ENCODE measurements at places on chromosomes 1 and 21.

DNA sequence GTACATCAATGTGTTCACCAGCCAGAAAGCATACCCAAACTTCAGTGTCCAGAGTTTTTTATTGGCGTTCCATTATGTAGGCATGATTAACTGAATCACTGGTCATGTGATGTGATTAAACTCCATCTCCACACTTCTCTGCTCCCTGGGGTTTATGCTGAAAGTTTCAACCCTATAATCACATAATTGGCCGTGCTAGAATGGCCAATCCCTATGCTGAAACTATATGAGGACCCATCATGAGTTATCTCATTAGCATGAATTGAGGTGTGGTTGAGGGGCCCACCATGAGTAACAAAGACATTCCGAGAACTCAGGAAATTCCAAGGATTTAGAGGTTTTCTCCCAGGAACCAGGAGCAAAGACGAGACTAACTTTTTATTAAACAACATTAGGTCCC lies 31.8 kb upstream of the FBXO28 start:
- no peak for DNase-seq

DNA sequence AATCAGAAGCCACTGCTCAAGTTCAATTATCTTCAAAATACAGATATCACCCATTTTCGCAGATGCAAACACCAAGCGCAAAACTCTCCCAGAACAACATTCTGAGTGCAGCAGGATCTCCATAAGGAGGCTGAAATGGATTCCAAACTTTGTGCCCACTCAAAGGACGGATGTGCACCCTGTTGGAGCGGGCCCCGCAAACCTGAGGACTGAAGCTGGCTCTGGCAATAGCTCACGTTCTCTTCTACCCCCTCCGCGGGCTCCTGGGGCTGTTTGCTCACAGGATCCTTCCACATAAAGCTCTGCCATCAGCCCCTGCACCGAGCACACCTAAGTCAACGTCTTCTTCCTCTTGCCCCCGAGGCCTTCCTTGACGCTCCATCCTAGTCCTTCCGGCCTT lies 11.7 kb upstream of the RCSD1 start:
- DNase-seq, result no peak

DNA sequence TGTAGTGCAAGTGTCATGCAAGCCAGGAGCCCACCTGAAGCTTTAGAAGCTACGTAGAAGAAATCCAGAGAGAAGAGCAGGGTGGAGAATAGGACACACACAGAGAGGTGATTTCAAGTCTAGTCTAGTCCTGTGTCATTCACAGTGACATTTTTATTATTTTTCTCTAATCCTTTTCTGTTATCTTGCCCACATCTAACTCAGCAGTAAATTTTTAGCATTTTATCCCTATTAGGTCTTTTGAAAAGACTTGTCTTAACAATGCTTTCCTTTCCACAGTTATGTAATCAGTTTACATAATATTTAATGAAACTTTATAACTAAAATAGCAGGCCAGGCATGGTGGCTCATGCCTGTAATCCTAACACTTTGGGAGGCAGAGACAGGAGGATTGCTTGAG lies 198.6 kb downstream of the ADGRL2 start:
- no peak for DNase-seq

GRCh38 chr1:246221485-246222255 lies 285.4 kb downstream of the SMYD3 start:
- no peak for DNase-seq

DNA sequence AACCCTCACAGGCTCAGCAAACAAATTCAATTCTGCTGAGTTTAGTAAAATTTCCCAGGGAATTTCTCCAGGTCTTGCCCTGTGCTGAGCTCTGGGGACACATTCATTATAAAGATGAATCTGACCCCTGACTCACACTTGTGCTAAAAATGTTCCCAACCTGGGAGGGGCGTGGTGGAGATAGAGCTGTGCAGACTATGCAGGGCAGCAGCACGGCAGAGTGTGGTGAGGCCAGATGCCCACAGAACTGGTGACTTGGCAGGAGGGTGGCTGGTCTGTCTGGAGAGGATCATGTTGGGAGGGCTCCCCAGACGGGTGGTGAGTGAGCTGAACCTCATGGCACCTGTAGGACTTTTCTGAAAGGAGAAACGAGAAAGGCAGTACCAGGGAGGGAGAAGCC lies 31.6 kb downstream of the FAAH start:
- DNase-seq, result no peak

- DNase-seq, result peak; percentile 8
These were observed 99.6 kb downstream of the DDX20 start for GRCh38 chr1:111855260-111855659.

DNA sequence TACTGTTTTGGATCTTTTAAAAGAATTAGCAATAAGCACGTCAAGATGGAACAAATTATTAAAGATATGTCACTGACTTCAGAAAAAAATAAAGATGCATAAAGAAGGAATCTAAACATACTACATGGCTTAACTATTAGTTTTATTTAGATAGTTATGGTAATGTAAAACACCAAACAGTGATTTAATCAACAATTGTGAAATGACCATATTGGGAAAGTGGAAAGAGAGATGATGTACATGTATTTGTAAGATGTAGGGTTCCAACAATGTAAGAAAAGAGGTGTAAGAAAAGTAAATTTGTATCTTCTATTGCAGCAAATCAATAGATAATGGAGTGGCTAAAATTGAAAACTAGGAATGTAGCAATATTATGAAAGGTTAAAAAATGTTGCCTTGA lies 6.4 kb upstream of the AIM2 start:
- no peak for DNase-seq

DNA sequence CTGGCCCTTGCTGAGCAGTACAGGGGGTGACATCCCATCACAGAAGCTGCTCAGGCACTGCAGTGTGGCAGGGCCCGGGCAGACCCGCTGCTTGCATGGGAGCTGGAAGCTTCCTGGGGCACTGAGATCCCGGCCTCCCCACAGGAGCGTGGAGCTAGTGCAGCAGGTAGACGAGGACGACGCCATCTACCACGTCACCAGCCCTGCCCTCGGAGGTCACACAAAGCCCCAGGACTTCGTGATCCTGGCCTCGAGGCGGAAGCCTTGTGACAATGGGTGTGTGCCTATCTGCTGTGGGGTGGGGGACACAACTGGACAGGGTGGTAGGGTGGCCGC lies 16.4 kb downstream of the FAM151A start:
- no peak for DNase-seq

GRCh38 chr1:24751833-24752232 lies 6.6 kb downstream of the CLIC4 start:
- no peak for DNase-seq

- DNase-seq, result no peak
These were observed 349 bp upstream of the GPN2 start for GRCh38 chr1:26890467-26890796.

GRCh38 chr1:4648657-4649056 lies 5.8 kb upstream of the AJAP1 start:
- no peak for DNase-seq

DNA sequence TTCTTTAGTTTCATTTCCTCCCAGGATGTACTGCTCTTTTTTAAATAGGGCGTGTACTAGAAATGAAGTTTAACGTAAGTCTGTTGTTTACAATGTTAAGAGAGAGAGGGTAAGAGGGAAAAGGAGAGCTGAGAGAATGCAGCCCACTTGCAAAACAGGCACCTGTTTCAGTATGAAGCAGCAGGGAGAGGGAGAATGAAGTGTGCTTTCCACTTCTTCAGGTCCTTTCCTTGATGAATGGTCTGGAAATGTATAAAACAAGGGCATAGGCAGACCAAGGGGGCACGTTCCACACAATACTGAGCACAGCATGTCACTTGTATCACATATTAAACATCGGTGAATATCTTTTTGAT lies 2.0 kb downstream of the KCNA3 start:
- DNase-seq, result no peak

DNA sequence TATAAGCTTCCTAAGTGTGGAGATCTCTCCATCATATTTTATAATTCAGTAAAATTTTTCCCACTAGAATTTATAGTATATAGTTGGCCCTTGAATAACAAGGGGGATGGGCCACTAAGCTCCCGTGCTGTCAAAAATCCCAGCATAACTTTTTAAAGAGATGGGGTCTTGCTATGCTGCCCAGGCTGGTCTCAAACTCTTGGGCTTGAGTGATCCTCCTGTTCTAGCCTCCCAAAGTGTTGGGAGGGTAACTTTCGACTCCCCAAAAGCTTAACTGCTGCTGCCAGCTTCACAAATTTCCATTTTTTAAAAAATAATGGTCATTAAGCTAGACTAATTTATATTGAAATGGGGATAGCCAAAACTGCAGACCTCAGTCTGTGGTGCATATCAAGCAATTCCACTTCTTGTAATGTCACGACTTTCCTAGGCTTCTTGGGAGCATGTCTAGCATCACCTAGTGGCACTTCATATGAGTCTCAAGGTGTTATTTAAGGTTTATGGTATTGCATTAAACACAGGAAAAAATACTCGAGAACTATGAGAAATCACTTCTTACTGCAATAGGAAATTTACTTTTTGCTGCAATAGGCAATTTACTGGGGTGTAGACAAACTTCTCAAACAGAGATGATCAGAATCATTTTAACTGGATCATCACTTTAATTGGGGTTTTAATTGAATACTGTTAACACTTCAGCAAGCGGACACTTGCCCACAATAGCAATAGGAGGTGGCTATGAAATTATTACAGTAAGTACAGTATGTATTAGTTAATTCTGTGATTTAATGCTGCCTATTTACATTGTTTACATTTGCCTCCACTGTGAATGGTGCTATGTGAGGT lies 19.3 kb upstream of the ACTA1 start:
- DNase-seq, result no peak

DNA sequence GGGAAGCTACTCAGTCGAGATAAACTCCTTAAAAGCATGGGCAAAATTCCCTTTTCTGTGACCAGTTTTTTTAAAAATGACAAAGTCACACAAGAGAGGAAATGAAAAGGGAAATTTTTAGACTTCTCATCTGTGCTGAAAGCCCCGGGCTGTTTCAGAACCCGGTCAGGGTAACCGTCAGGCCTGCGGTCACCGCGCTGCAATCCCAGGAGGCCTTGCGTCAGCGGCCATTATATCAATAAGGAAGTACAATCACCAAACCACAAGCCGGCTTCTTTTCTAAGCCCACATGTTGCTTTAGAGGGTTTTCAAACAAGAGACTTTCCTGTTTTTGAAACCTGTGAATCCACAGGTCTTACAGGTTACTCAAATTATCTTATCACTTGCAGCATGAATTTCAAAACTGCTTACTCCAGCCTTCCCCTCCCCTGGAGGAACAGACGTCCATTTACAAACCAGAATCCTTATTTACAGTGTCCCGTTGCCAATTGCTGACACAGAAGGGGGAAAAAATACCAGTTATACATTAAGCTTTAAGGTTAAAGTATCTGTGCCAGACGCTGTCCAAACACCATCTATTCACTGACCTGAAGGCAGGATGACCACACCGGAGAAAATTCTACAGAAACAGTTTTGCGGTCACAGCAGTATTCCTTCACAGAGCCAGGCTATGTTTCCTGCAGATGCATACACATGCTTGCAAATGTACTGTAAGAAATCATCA lies 165.3 kb downstream of the TOMM20 start:
- no peak for DNase-seq

DNA sequence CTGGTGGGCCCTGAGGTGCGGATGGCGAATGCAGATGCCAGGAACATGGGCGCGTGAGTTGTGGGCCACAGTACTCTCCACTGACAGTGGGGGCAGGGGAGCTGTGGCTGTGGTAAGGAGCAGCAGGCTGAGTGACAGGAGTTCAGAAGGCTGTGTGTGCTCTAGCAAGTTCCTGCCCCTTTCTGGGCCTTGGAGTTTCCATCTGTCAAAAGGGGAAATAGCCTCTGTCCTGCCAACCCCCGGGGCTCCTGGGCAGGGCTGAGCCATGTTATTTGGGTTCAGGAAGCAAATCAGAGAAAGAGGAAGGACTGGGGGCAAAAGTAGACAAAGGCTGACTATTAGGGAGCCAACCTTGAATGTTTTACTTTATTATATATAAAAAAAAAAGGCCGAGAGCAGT lies 19.5 kb upstream of the MFN2 start:
- DNase-seq, result no peak

DNA sequence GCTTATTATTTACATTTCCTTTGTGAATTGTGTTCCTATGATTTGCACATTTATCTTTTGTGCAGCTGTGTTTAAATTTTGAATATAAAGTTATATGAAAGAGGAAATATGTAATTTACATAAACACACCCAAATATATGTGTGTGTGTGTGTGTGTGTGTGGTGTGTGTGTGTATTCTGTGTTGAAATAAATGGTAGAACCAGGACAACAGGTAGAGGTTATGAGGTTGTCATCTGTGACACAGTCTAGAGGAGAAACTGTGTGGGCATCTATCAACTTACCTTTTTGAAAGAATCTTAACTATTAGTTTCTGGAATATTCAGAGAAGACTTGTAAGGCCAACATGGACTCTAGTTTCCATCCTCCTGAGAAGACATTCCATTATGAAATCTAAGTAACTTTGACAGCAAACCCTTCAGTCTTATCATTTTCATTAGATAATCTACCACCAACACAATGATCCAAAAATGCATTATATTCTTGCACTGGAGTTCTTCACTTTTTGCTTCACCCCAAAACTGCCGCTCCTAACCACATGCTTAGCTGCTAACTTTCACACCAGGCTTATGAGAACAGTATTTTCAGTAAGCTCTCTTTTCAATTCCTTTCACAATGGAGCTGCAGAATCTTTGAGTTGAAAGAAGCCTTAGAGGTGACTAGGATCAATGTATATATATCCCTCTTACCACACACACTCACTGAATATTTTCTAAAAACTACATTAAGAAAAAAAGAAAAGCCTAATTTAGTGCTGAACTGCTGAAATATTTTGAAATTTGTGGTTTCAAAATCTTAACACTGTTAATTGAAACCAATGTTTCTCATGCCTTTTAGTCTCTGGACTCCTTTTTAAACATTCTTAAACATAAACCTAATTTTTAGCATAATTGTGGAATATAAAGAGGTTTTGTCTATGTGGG lies 21.8 kb downstream of the PTPRC start:
- DNase-seq, result no peak

DNA sequence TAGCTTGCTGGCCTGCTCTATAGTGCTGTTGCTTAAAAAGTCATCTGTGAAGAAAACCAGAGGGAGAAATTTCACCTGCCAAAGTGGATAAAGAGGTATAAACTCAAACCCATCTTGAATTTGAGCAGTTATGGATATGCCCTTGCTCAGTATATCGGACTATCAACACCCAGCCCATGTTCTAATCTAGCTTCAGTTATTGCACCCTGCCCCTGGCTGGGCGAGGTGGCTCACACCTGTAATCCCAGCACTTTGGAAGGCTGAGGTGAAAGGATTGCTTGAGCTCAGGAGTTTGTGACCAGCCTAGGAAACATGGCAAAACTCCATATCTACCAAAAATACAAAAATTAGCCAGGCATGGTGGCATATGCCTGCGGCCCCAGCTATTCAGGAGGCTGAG lies 13.3 kb downstream of the LIX1L start:
- no peak for DNase-seq

DNA sequence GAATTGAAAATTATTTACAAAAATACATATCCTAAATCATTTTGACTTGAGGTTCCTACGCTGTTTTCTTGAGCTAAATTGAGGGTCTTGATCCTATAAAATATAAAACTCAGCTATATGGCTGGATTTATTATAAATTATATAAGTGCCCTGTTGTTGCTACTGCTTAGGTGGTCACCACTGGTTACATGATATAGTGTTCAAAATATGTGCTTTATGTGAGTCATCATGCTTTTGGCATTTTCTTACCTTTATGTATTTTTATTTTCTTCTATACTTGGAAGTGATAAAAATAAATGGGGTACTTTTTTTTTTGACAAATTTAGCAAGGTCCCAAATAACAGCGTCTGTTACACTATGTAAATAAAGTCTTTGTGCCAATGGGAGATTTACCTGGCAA lies 31.1 kb upstream of the PTPRC start:
- DNase-seq, result no peak

Data from ELF-1 (cell line).